Body of pancreas (tissue), 4 donors: ENCODE measurements at places on chromosomes 16 and 17.

DNA sequence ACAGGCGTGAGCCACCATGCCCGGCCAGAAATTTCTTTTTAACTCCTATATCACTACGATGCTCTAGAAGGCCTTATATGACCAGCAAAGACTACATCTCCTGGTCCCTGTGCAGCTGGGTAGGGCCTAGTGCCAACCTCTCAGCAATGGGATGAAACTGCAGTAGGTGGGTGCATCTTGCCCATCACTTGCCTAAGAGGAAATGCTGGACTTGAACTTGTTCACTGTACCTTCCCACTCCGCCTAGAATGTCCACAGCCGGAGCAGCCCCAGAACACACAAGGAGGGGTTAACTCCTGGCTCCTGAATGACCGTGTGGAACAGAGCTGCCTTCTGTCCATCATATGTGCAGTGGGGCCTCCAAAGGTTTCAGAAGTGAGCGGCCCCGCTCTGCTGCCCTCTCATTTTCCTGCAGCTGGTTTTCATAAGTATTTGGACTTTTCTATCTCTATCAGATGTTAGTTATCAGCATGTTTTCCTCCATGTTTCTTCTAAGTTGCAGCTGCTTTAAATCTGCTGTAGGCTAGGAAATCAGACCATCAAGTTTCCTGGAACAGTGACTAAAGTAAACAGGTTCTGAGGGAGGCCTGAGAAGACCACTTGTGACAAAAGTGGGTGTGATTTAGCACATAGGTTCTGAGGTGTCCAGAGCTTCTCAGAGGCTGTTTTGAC is 52.5 kb downstream of the WSB1 start:
- no peak for DNase-seq

DNA sequence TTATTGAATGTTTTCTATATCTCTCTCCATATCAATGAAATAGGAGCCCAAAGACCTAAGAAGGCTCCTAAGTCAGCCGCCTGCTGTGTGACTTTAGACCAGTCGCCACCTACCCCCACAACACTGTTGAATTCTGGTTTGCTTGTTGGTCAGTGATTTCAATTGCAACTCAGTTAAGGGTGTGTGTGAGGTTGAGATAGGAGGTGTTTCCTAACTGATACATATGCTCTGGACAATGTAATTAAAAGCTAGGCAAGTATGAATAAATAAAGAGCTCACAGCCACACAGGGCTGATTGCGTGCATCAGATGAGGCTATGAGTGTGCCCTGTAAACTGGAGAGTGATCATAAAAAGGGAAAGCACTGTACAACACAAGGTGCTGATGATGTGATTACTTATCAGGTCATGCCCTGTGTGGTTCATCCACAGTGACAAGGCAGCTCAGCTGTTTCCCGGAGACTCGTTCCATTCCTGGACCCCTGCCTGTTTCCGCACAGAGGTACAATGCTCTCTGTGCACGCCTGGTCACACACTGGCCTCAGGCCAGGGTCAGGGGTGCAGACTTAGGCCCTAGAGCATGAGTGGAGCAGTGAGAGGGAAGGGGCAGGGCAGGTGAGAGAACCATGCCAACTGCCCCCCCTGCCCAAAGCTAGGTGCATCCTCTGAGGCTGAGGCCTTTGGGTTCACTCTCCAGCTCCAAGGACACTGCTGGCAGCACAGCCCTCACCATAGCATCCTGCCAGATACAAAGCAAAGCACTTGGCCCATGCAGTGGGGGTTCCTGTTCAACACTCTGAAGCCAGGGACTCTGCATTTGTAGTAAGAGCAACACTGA is 3.3 kb upstream of the KRT35 start:
- DNase-seq: no peak

DNA sequence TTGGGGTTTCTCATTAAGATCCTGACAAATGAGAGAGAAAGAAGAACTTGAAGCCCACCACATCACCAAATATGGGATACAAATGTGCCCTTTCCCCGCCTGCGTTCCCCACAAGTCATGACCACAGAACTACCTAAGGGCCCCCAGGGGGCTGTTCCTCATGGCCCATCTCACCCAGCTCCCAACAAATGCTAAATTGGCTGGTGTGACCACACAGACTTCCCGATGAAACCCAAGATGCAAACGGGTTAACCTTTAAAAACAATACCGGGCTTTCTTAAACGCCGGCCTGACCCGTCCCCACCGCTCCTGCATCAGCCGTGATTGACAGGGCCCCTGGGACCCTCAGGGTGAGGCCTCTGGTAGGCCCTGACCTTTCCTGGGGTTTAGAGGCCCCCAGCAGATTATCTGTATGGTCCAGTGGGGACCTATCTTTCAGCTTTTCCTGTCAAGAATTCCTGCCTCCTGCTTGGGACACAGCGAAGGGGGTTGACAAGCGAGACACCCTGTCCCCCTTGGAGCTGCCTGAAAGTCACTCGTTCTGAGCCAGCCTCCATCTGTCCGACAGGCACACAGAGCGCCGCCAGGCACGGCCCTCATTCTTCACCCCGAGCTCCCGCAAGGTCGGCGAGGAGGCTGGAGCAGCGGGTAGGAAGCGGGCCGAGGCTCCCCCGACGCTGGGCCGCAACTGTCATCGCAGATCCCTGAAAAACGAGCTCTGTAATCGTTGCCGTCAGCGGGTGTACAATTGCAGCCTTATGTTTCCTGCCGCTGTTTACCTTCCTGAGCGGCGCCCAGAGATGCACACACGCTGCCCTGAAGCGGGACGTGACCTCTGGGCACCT is 300.1 kb downstream of the FOXL1 start:
- no peak for DNase-seq

DNA sequence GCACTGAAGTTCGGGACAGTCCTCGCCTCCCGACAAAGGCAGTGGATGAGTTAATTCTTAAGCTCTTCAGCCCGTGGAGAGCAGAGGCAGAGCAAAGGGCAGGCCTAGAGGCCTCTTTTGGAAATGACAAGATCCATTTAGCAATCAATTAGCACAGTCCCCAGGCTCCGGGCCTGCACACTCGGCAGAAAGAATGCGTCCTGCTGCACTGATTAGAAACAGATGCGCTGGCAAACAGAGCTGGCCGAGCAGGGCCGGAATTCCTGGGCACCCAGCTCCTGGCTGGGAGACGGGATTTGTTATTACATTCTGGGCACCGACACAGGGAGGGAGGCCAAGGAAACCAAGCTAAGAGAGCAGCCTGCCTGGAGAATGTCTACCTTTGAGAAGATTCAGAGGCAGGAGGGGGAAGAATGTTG is 162.9 kb downstream of the COPRS start:
- peak; percentile 71 for DNase-seq

DNA sequence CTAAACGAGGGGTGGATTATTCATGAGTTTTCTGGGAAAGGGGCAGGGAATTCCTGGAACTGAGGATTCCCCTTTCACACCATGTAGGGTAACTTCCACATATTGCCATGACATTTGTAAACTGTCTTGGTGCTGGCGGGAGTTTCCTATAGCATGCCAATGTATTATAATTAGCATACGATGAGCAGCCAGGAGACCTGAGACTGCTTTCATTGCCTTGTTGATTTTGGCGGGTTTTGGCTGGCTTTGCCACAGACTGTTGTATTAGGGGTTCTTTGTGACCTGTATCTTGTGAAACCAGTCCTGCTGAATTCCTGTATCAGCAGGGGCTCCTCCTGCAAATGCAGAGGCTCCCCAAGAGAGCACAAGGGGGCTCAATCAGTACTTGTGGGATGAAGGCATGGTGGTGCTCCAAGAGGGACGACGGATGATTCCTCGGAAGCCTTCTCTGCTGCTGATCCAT is 104.4 kb upstream of the CACNG5 start:
- DNase-seq: no peak
